ENCODE measurements at places on chromosomes 11 and 22.

- DNase-seq = no peak
These were observed 41.4 kb upstream of the ST14 start for GRCh38 chr11:130118165-130118564.

- no peak for DNase-seq
These were observed 56.8 kb downstream of the RPL27A start for GRCh38 chr11:8739309-8739793.

DNA sequence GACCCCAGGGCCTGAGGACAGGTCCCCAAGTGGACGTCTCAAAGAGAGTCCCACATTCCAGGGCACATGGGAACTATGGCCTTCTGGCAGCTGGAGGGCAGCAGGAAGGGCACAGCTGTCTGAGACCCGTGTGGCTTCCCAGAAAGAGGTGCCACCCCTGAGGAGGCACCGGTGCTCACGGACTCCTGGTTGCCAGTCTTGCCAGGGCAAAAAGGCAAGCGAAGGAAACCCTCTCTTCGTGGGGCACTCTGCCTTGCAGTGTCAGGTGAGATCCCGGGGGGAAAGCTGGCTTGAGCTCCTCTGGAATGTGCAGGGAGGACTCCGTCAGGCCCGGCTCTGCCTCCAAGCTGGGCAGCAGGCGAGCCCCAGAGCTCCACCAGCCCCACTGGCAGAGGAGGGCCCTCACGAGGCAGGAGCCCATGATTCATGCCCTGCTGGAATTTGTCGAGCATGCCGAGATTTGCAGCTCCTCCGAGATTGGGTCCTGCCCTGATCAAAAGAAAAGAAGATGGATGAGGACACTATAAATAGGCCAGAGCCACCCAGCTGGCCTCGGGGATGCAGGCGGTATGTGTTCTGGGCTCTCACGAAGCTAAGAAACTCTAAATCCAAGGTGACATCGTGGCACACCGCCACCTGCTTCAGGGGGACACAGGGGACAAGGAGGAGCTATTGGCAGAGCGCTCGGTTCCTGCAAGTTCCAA, 9.9 kb upstream of the CELSR1 start:
- DNase-seq = no peak

DNA sequence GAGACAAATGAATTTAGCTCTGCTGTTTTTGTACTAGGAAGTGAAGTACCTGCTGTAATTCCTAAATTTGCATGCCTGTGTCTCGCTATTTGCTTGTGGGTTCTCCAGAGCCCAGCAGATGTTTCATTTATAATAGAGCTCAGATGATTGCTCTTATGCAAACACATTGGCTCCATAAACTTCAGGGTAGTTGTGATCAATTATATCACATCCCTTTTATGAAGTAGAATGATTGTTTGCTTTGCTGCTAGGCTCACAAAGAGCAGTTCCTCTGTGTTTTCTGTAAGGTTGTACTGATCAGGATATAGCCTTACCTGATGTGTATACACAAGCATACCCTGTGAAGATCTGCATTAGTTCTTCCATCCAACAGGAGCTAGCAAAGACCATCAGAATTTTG, 64.1 kb downstream of the C11orf87 start:
- DNase-seq = no peak

DNA sequence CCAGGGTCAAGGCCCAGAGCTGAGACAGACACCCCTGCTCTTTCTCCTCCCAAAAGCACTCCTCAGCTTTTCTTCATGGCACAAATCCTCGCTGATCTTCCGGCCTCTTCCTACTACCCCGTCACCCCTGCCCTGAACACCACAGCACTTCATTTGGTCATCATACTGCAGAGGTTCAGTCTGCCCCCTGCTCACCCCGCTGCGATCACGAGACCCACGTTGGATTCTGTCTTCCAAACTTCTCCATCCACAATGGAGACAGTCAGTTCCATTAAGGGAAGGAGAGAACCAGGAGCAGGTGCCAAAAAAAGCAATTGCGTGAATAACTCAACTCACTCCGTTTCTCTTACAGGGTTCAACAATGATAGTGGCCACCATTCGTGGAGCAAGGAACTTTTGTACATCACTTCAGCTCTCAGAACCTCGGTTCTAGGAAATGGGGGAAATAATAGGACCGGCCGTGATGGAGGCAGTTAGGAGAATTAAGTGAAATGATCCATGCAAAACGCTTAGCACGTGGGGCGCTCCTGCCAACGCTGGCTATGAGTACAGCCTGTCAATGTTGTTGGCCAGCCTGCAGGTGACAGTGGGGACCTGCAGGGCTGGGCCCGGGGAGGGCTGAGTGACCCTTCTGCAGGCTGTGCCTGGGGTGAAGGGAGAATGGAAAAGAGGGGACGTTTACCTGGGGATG, 45.9 kb downstream of the MN1 start:
- no peak for DNase-seq

DNA sequence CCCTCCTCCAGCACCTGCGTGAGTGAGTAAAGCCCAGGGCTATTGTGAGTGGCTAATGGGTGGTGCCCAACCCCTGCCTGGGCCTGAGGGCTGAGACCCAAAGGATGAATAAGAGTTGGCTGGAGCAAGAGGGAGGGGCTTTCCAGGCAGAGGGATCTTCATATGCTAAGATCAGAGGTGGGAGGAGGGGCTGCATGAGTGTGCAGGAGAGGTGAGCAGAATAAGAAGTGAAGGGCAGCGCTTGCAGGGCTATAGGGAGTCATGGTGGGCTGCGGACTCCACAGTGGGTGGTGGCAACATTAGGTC, 3.9 kb downstream of the EMID1 start:
- no peak for DNase-seq

- no peak for DNase-seq
These were observed 8.3 kb upstream of the KRTAP5-7 start for GRCh38 chr11:71518506-71519471.

GRCh38 chr11:69080257-69080995, 31.7 kb downstream of the TPCN2 start:
- DNase-seq = no peak

- no peak for DNase-seq
These were observed 29.0 kb downstream of the PDE3B start for GRCh38 chr11:14672635-14673034.

DNA sequence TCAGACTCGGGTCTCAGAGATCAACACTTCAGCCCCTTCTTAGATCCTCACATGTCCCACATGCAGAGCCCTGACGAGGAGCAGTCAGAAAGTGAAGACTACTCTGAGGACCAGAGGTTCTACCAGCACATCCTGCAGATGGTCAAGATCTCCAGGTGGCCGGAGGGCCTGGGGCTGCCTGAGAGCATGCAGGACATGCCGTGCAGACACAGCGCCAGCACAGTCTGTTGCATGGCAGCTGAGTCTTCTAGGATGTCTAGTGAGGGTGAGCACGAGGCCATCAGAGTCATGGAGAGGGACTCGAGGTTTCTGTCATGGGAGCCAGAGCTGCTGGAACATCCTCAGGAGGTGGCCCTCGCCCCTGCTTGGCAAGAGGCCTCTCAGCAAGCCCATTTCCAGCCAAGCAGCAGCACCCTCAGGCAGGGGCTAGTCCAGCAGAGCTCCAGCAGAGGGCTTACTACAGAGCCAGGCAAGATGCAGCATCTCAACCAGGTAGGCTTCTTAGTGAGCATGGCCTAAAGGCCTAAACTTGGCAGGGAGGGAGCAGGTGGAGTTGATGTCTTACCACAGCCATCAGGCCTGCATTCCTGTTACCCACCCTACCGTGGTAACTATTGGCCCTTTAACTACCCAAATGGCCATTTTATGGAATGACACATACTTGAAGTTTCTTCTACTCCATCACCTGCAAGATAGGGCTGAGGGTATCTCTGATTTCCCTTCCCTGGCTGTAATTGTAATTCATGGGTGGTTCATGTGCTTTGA, 28.7 kb downstream of the CEP164 start:
- DNase-seq = no peak

DNA sequence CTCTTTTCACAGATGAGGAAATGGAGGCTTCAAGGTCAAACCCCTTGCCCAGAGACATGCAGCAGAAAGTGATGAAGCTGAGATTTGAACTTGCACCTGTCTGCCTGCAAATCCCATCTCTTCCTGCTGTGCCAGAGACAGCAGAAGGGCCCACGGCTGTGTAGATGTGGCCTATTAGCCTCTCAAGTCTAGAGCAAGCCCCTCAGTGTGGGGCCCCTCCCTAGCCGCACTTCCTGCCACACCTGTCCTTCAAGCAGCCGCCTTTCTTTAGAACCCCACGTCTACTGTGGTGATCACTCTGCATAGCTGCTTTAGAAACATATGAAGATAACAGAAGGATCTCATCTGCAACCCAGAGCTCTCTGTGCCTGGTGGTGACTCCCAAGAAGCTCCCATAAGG, 41.2 kb upstream of the JAM3 start:
- no peak for DNase-seq

DNA sequence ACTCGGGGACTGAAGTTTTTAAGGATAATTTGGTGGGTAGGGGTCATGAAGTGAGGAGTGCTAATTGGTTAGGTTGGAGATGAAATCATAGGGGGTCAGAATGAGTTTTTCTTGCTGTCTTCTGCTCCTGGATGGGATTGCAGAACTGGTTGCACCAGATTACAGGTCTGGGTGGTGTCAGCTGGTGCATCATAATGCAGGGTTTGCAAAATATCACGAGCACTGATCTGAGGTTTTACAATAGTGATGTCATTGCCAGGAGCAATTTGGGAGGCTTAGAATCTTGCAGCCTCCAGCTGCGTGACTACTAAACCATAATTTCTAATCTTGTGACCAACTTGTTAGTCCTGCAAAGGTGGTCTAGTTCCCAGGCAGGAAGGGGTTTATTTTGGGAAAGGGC, 46.4 kb upstream of the CALCB start:
- no peak for DNase-seq

DNA sequence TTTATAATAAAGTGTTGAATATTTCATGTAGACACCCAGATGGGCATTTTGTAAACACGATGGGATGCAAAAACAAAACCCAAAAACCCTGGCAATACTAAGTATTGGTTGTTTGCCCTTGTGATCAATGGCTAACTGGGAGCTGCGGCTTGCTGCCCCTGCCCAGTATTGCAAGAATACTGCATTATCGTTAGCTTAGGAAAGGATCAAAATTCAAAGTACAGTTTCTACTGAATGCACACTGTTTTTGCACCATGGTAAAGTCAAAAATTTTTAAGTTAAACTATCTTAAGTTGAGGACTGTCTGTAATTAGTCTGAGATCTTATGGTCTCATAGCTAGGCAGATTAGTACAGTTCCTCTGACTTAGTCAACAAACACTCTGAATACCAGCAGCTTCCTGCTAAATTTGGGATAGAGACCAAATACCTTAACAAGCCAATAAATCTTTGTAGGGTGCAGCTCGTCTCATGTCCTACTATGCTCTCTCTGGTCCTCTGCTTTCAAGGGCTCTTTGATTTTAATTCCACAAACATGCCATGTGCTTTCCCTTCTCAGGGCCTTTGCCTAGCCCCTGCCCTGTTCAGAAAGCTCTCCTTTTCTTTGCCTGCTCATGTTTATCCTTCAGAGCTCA, 4.0 kb downstream of the CCDC90B start:
- DNase-seq = no peak

GRCh38 chr11:2922655-2923054, 6.6 kb downstream of the PHLDA2 start:
- DNase-seq = no peak

DNA sequence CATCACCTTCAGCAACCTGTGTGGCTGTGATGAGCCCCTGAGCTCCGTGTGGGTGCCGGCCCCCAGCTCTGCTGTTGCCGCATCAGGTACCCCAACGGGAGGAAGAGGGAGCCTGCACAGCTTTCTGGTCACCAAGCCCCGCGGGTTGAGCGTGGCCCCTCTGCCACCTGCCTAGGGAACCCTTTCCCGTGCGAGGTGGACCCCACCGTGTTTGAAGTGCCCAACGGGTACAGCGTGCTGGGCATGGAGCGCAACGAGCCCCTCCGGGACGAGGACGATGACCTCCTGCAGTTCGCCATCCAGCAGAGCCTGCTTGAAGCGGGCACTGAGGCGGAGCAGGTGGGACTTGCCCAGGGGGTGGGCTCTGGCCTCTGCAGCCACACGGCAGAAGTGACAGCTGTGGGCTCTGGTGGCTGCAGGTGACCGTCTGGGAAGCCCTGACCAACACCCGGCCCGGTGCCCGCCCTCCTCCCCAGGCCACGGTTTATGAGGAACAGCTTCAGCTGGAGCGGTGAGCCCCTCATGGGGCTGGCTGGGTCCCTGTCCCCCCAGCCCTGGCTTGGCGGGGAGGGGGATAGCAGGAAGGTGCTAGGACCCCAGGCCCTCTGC, 1.9 kb upstream of the SSH3 start:
- DNase-seq = no peak
